ENCODE measurements at places on chromosomes 5 and 9.

- H3K27ac ChIP-seq, result no peak overlapping the region
- H3K4me1 ChIP-seq, result no peaks in the 10 kb centered on the region
- no peaks in the 10 kb centered on the region for H3K36me3 ChIP-seq
- peaks cover 12% of the 10 kb centered on the region for H3K27me3 ChIP-seq
- no peak overlapping the region for H3K4me3 ChIP-seq
Measured at GRCh38 chr9:101443364-101443771, 7.8 kb upstream of the ALDOB start.

DNA sequence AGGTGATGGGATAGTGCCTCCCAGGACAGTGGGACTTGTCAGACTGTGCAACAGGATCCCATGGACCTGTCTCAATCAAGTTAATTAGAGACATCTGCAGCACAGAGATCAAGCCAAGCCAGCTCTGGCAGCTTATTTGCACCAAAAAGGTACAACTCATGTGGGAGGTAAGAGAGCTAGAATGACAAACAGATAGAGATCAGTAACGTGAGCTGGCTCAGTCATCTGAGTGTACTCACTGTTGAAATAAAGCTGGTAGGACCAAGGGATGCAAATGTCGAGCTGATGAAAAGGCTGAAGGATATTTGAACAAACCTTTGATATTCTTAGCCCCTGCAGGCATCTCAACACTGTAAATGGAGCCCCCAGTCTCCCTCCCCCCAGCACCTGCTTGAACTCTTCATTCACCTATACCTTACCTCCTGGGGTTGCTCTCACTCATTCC, 198.1 kb downstream of the EFNA5 start:
- H3K36me3 ChIP-seq, result no peaks in the 10 kb centered on the region
- no peaks in the 10 kb centered on the region for H3K27me3 ChIP-seq
- H3K4me1 ChIP-seq, result peaks cover 14% of the 10 kb centered on the region
- no peak overlapping the region for H3K27ac ChIP-seq

GRCh38 chr5:81161012-81161601, 72.0 kb upstream of the CKMT2 start:
- no peaks in the 10 kb centered on the region for H3K4me1 ChIP-seq
- DNase-seq, result no peak
- no peak overlapping the region for H3K27ac ChIP-seq
- H3K4me3 ChIP-seq, result no peak overlapping the region

DNA sequence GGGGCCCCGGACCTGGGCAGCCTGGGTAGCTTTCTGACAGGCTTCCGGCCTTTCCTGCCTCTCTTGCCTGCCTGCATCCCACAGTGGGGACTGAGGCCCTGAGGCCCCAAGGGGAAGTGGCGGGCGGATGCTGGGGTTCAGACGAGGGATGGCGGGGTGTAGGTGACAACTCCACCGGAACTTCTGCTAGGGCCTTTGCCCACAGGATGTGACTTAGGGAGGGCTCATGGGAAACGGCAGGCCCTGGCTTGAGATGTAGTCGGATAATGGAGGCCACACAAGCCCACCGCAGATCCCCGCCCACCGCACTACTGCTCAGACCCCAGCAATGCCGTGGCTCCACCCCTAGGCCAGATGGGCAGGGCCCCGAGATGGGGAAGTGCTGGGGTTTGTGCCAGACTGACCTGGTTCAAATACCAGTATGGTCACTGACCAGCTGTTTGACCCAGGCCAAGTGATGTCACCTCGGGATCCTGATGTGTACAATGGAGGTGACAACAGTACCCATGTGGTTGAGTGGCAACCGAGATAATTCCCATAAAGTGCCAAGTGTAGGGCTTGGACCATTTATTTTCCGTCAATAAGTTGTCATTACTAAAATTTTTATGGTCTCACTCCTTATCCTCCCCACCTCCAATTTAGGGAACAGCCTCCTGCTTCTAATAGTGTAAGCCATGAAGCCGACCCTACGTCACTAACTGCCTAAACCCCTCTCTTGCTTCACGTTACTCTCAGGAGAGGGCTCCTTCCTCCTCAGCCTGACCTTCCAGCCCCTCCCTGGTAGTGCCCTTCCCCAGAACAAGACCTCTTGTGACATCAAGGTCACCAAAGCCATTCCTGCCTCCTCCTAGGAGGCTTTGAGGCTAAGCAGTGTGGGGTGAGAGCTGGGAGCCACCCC, 2.5 kb upstream of the CDK9 start:
- H3K27ac ChIP-seq, result peak overlapping the region; percentile 90
- H3K36me3 ChIP-seq, result peaks cover 15% of the 10 kb centered on the region
- peak overlapping the region; percentile 50 for H3K4me3 ChIP-seq
- peaks cover 86% of the 10 kb centered on the region for H3K4me1 ChIP-seq
- H3K27me3 ChIP-seq, result no peaks in the 10 kb centered on the region

- H3K36me3 ChIP-seq, result no peaks in the 10 kb centered on the region
- H3K4me1 ChIP-seq, result no peaks in the 10 kb centered on the region
- no peak for DNase-seq
- H3K27me3 ChIP-seq, result peaks cover 3% of the 10 kb centered on the region
- H3K27ac ChIP-seq, result no peak overlapping the region
- no peak overlapping the region for H3K4me3 ChIP-seq
Measured at GRCh38 chr5:90873033-90873517, 314.5 kb downstream of the ADGRV1 start.

DNA sequence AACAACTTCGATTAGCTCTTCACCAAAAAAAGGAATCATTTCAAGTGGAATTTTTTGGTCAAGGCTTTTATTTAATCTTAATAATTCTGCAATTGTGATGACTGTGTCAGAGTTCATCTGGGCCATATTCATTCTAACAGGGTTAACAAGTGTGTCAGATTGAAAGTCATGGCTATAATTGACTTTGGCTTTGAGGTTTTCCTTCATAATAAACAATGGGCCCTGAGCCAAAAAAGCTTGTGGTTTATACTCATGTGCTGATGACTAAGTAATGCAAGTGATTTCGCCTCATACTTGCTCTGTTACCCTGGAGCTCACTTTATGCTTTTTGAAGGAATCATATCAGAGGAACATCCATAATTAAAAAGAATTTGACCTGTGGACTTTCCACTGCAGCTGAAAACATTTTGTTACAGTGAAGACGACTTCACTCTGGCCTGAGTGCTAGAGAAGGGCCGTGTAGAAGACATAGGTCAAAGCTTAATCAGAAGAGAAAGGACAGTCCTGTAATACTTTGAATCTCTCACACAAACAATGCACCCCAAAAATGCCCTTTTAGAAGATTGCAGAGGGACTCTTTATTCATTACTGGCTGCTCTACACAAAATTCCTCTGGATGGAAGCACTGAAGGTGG, 101.7 kb downstream of the GDNF start:
- H3K4me1 ChIP-seq, result no peaks in the 10 kb centered on the region
- no peak overlapping the region for H3K4me3 ChIP-seq
- DNase-seq, result no peak
- no peak overlapping the region for H3K27ac ChIP-seq

- no peaks in the 10 kb centered on the region for H3K27me3 ChIP-seq
- peaks cover 29% of the 10 kb centered on the region for H3K4me1 ChIP-seq
- H3K4me3 ChIP-seq, result no peak overlapping the region
- H3K36me3 ChIP-seq, result no peaks in the 10 kb centered on the region
- H3K27ac ChIP-seq, result no peak overlapping the region
Measured at GRCh38 chr9:126991183-126991582, 76.6 kb downstream of the RALGPS1 start.

DNA sequence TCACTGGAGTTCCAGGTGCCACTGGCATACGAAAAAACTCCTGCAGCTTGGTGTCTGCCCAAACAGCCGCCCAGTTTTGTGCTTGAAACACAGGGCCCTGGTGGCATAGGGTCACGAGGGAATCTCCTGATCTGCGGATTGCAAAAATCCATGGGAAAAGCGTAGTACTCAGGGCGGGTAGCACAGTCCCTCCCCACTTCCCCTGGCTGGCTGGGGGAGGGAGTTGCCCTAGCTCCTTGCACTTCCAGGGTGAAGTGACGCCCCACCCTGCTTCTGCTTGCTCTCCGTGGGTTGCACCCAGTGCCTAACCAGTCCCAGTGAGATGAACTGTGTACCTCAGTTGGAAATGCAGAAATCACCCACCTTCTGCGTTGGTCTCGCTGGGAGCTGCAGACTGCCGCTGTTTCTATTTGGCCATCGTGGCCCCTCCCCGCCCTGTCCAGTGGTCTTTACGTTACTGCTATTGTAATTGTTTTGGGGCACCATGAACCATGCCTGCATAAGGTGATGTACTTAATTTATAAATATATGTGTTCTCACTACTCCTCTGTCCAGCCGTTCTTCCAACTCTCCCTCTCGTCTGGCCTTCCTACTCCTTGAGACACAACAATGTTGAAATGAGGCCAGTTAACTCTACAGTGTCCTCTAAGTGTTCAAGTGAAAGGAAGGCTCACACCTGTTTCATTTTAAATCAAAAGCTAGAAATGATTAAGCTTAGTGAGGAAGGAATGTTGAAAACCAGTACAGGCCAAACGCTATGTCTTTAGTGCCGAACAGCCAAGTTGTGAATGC, 65.9 kb downstream of the CCDC171 start:
- H3K36me3 ChIP-seq, result no peaks in the 10 kb centered on the region
- H3K27ac ChIP-seq, result no peak overlapping the region
- no peak for DNase-seq
- no peaks in the 10 kb centered on the region for H3K27me3 ChIP-seq
- no peaks in the 10 kb centered on the region for H3K4me1 ChIP-seq
- no peak overlapping the region for H3K4me3 ChIP-seq

DNA sequence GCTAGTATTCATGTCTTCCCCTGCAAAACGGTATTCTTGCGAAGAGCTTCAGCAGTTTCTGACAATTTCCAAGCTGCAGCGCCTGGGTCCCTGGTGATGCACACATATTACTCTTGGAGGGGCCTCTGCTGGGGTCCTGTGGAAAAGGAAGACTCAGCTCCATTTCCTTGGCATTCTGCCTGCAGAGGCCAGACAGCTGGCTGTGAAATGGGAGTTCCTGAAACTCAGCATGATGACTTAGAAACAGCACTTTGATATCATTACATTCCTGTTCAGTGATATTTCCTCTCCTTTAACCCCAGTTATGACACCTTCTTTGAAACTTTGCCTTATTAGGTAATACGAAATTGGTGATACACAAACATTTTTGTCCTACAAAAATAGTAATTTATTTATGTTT, 98.5 kb downstream of the APBA1 start:
- H3K36me3 ChIP-seq, result no peaks in the 10 kb centered on the region
- peaks cover 1% of the 10 kb centered on the region for H3K27me3 ChIP-seq
- H3K4me3 ChIP-seq, result no peak overlapping the region
- H3K27ac ChIP-seq, result no peak overlapping the region

- DNase-seq, result no peak
- H3K4me1 ChIP-seq, result no peaks in the 10 kb centered on the region
- peaks cover 42% of the 10 kb centered on the region for H3K36me3 ChIP-seq
- no peak overlapping the region for H3K27ac ChIP-seq
Measured at GRCh38 chr5:14760548-14761002, 96.1 kb downstream of the OTULIN start.

GRCh38 chr5:53080271-53080670, 29.3 kb downstream of the MOCS2 start:
- no peaks in the 10 kb centered on the region for H3K4me1 ChIP-seq
- no peak overlapping the region for H3K27ac ChIP-seq
- H3K4me3 ChIP-seq, result no peak overlapping the region
- H3K36me3 ChIP-seq, result no peaks in the 10 kb centered on the region
- peaks cover 7% of the 10 kb centered on the region for H3K27me3 ChIP-seq

GRCh38 chr5:111829701-111830100, 72.7 kb upstream of the NREP start:
- no peak overlapping the region for H3K4me3 ChIP-seq
- DNase-seq, result no peak
- no peak overlapping the region for H3K27ac ChIP-seq
- no peaks in the 10 kb centered on the region for H3K36me3 ChIP-seq
- H3K27me3 ChIP-seq, result no peaks in the 10 kb centered on the region
- H3K4me1 ChIP-seq, result no peaks in the 10 kb centered on the region

GRCh38 chr5:148843510-148844318, 17.3 kb downstream of the ADRB2 start:
- no peak for DNase-seq
- H3K36me3 ChIP-seq, result no peaks in the 10 kb centered on the region
- no peak overlapping the region for H3K27ac ChIP-seq
- H3K4me3 ChIP-seq, result no peak overlapping the region
- H3K27me3 ChIP-seq, result peaks cover 7% of the 10 kb centered on the region
- peaks cover 6% of the 10 kb centered on the region for H3K4me1 ChIP-seq

- H3K36me3 ChIP-seq, result peaks cover 11% of the 10 kb centered on the region
- no peaks in the 10 kb centered on the region for H3K4me1 ChIP-seq
- H3K27me3 ChIP-seq, result no peaks in the 10 kb centered on the region
- H3K4me3 ChIP-seq, result no peak overlapping the region
- H3K27ac ChIP-seq, result no peak overlapping the region
Measured at GRCh38 chr5:169914766-169915165, 65.5 kb downstream of the INSYN2B start.

- no peak overlapping the region for H3K27ac ChIP-seq
- no peak for DNase-seq
- H3K36me3 ChIP-seq, result peaks cover 97% of the 10 kb centered on the region
- H3K4me1 ChIP-seq, result no peaks in the 10 kb centered on the region
Measured at GRCh38 chr5:96780626-96781025, 27.1 kb downstream of the ERAP1 start.

DNA sequence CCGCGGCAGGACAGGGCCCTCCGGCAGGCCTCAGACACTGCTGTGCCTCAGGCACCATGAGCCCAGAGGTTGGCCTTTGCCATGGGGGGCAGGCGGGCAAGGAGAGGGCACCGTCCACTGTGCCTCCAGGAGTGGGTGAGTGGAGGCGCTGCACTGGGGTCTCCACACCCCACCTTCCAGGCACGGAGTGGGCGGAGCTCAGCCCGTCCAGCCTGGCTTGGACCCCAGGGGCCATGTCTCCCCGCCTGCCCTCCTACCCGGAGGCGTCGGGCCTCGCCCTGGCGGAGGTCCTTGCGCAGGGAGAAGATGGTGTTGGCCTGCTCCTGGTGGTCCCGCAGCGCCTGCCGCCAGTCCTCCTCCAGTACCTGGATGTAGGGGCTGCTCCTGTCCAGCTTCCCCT, 3.4 kb downstream of the CARD9 start:
- no peak overlapping the region for H3K4me3 ChIP-seq
- DNase-seq, result no peak
- H3K4me1 ChIP-seq, result peaks cover 8% of the 10 kb centered on the region

DNA sequence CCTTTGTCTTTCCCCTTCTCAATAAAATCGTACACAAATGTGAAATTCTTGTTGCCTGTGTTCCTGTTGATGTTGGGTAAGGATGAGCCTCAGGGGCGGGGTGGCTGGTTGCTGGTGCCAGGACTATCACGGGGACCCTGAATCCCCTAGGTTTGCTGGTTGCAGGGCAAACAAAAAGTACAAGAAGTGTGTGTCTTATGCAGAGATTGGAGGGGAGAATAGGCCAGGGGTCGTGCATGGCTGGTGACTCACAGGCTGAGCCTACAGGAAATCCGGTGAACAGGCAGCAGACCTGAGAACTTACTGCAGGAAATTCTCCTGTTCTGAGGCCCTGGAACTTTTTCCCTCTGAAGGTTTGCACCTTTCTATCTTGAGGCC, 5.5 kb downstream of the ANXA2R start:
- no peaks in the 10 kb centered on the region for H3K36me3 ChIP-seq
- no peak overlapping the region for H3K27ac ChIP-seq
- H3K4me3 ChIP-seq, result no peak overlapping the region
- peaks cover 32% of the 10 kb centered on the region for H3K4me1 ChIP-seq
- no peak for DNase-seq

- no peaks in the 10 kb centered on the region for H3K4me1 ChIP-seq
- H3K36me3 ChIP-seq, result no peaks in the 10 kb centered on the region
- H3K27ac ChIP-seq, result no peak overlapping the region
- H3K27me3 ChIP-seq, result no peaks in the 10 kb centered on the region
- H3K4me3 ChIP-seq, result no peak overlapping the region
Measured at GRCh38 chr5:21792748-21793147, 1060.4 kb downstream of the CDH12 start.

GRCh38 chr5:180810959-180811622, 8.5 kb upstream of the MGAT1 start:
- H3K27me3 ChIP-seq, result no peaks in the 10 kb centered on the region
- peaks cover 46% of the 10 kb centered on the region for H3K4me1 ChIP-seq
- peak overlapping the region; percentile 85 for H3K4me3 ChIP-seq
- DNase-seq, result no peak

Measured in CD4-positive, CD25-positive, alpha-beta regulatory T cell (primary cell).